ENCODE measurements at places on chromosomes 4 and X. TPM values are rescaled to one million over a fixed set of nuclear protein-coding genes. Genes with fewer than 3 reads are reported as not detected.

XKRX gene
- 3.3 TPM for total RNA-seq

CXXC4 gene
- total RNA-seq: 8.4 TPM

STK32B gene
- 14.8 TPM for total RNA-seq

GRCh38 chr4:110198049-110198434 is 373 bp downstream of the ELOVL6 start:
- H3K4me1 ChIP-seq: peaks cover 4% of the 10 kb centered on the region

DNA sequence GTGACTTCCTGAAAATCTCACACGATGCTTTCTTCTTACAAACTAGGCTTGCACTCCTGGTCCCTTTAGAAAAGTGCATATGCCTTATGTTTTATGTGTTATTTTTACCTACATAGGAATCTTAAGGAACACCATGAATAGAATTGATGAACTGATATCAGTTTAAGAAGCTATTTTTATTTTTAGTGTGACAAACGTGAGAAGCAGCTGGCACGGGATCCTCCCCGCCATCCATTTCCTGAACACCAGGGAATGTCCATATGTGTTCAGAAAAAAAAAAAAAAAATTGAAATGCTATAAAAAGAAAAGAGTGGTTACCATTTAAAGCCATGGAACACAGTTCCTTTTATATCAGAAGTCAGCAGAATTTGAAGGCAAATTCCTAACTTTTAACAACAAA is 1096.1 kb upstream of the PRKX start:
- no peak overlapping the region for H3K27ac ChIP-seq
- H3K27me3 ChIP-seq: no peaks in the 10 kb centered on the region
- no peak overlapping the region for H3K4me3 ChIP-seq

All from thyroid gland (tissue), 4 donors.